ENCODE measurements at places on chromosomes 4 and X.

GRCh38 chrX:97692575-97692974, 808.9 kb downstream of the RPA4 start:
- DNase-seq: no peak

DNA sequence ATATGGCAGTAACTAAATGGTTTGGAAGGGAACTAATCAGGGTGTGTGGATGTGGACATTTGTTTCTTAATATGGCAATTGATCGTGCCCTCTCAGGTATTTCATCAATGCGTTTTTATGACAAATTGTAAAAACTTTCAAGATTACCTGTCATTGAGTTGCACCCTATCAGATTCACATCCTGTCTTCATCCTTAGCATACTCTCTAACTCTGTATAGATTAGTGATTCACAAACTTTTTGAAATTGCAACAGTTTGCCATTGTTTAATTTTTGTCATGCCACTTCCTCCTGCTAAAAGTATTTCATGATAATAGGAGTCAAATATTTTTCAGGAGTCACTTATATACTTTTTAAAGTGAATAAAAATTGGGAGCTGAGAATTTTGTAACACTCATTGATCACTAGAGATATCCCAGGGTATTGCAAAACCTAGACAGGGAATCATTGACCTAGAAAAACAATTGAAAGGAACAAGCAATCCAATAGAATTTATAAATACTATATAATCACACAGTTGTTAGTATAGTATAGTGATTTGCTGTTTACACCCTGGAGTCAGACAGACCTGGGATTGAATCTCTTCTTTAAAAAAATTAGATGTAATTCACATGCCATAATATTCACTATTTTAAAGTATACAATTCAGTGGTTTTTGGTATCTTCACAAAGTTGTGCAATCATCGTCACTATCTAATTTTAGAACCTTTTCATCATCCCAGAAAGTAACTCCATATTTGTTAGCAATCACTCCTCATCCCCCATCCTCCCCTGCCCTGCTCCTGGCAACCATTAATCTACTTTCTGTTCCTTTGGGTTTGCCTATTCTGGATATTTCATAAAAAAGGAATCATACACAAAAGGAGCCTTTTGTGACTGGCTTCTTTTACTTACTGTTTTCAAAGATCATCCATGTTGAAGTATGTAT, 8.9 kb downstream of the MID2 start:
- no peak for DNase-seq

DNA sequence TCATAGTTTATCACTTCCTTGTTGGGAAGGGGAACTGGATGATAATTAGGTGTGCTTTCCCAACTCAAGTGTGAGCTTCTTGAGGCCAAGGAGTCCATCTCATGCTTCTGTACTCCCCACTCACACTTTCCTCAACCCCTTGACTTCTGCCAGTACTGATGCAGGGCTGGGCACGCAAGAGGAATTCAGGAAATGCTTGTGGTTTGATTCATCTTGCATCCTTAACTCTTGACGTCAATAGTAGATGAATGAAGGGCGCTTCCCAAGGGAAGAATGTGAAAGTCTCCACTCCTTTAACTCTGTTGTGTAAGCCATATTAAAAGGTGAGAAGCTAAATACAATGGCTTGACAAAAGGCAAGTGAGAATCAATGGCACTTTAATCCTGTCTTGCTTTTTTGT, 101.8 kb downstream of the AGTR2 start:
- peak; percentile 58 for DNase-seq

DNA sequence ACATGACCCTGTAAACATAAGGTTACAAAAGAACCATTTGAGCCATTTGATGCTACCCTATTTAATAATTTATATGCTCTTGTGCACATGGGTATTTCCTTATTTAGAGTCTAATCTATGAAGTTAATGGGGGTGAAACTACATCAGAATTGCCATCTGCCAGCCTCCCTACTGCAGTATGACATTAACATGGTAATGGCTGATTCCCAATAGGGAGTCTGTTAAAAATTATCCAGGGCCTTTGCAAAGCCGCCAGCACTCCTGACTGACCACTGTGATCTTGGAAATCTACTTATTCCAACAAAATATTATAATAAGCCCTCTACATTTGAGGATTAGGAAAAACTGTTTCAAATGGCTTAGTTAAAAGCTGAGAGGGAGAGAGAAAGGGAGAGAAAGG, 153.7 kb downstream of the CLCN4 start:
- no peak for DNase-seq

- DNase-seq: no peak
These were observed 1.0 kb downstream of the PGRMC2 start for GRCh38 chr4:128286474-128287058.

DNA sequence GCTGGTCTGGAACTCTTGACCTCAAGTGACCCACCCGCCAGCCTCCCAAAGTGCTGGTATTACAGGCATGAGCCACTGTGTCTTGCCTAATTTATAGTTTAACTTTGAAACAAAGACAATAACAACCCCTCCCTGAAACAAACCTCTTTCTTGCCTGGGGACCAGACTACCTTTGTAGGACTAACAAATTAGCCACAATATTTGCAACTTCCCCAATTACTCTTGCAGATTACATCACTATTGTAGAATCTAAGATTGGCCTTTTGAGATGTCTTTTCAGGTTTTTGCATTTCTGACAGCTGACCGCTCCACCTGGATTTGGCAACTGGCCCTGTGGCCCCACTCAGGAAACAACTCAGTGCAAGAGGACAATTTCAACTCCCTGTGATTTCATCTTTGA, 84.8 kb downstream of the AKAP4 start:
- DNase-seq: no peak

- peak; percentile 84 for DNase-seq
These were observed at the start of gene HAUS7 for GRCh38 chrX:153470411-153471363. TSS of gene HAUS7 (minus strand) at chrX:153470576. CDS start at chrX:153470557, 19 bp downstream.

DNA sequence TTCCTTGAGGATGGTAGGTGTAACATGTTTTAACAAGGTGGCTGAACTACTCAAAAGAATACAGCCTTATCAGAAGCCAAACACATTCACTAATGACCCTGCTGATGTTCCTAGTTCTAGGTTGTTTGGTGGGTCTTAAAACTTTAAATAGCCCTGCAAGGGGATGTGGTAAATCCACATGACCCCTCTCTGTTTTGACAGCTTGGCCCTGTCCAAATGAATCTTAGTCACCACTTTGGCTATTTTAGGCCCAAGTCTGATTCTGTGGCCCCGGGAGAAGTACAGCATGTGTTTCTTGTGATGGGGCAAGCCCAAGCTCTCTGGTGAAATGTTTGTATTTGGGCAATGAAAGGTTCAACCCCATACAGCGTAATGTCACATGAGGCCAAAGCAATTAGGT, 54.5 kb upstream of the GPR34 start:
- no peak for DNase-seq

DNA sequence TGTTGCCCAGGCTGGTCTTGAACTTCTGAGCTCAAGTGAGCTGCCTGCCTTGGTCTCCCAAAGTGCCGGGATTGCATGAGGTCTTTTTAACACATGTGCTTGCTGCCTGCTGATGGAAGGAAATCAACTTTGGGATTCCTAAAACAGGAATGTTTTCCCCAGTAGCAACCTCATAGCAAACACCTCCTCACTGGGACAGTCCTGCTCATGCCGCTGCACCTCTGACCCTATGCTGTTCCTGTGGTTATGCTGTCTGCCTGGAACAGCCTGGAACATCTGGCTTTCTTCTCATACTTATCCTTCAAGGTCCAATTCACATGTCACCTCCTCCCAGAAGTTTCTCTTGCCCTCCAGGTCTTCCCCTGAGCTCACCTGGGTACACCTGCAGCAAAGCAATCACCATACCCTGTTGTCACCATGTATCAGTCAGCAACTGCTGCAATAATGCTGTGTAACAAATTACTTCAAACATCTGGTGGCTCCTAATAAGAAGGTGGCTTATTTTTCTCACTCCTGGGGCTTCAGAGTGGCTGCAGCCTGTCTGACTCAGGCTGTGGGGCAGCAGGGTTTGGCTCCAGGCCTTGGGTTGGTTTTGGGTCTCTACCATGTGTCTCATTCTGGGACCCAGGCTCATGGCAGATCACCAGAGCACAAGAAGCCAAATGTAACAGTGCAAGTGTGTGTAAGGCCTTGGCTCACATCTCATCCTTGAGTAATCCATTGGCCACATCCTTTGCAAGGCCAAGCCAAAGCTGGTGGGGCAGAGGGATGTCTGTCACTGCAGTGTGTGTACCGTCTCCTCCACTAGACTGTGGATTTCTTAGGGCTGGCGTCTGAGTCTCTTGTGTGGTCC, 59.4 kb upstream of the SORCS2 start:
- peak; percentile 94 for DNase-seq

GRCh38 chr4:165512424-165512823, 133.6 kb downstream of the CPE start:
- DNase-seq: no peak

DNA sequence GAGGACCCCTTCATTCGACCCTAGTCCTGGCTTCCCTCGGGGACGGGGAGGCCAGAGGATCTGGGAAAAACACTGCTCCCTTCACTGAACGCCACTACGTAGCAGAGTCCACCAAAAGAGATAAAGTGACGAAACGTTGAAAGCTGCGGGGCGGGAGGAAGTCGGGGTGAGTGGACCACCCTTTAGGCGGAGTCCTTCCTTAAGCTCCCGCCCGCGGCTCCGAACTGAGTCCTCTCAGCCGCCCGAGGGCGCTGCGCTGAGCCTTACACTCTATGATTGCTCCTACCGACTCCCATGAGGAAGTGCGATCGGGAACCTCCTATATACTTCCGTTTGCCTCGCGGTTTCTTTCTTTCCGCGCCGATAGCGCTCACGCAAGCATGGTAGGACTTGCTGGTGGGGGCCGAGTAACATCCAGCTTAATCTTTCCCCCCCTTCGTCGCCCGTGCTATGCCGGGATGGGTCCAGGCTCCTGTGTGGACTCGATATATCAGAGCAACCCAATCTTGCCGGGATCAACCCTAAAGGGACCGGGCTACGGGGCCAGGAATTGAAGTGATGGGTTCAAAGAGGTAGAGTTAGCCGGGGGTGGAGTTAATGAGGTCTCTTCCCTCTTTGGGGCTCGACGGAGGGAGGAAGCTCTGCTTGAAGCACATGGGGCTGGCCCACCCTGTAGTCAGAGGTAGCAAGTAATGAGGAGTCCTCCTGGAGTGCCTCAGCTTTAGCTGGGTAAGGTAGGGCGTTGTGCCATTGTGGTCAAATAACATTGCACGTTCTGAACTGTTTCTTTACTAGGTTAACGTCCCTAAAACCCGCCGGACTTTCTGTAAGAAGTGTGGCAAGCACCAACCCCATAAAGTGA, at the start of gene RPL36A:
TSS of gene RPL36A (plus strand) at position 348 of the 862 bp plus-strand sequence. CDS start at position 381, 33 bp downstream.
- DNase-seq: peak; percentile 85

DNA sequence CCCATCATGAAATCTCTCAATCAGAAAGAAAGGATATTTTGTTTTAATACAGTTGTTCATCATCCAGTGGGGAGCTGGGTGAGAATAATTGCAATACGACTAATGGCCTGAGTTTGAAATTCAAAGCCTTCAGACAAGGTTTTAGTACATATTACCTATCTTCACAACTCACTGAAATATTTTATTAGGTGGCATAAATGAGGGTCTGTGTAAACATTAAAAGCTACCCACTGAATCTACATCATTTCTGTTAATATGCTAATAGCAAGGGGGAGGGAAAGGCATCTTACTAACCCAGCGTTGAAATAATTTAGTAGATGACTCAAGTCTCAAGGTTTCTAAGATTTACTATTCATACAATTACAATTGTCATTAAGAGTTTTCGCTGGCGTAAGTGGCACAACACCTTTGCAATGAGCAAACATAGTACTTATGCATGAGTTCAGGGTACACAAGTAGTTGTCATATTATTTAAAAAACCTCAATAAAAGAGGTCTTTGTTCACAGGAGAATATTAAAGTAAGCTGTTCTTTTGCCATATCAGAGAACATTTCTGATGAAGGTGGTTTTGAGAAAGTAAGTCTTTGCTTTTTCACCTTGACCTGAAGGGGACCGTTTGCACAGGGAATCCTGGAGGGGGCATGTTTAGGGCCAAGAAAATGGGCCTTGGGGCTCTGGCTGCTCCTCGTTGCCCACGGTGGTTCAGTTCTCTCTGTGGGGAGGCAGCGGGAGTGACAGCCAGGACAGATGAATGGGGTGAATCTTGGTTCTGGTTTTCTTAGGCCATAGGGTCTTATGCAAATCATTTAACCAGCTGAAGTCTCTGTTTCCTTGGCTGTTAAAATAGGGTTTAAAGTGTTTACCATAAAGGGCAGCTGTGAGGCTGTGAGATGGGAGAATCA, 4.5 kb upstream of the RHOH start:
- DNase-seq: no peak

- DNase-seq: no peak
These were observed 433 bp upstream of the ADH6 start for GRCh38 chr4:99219479-99219878.

GRCh38 chrX:981791-982626, 230.4 kb downstream of the CRLF2 start:
- DNase-seq: no peak

DNA sequence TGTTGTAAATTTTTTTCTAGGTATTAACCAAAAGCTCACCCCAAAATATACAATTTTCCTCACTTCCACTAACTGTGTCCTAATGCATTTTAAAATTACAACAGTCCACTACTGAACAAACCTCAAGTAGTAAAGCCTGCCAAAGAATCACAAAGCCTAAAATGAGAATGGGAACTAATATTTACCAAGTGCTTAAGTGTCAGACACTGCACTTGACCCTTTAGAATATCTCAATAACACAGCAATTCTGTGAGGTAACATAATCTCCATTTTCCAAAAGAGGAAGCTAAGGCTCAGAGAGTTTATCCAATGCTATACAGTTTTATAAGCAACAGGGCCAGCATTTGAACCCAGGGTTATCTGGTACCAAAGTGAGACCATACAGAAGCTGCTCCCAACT, 4.9 kb downstream of the SLC9A7 start:
- no peak for DNase-seq

GRCh38 chr4:3786196-3786869, 20.1 kb downstream of the ADRA2C start:
- peak; percentile 82 for DNase-seq

- DNase-seq: no peak
These were observed 48.5 kb downstream of the AWAT2 start for GRCh38 chrX:70001269-70001668.

GRCh38 chr4:36392024-36392423, 110.6 kb downstream of the DTHD1 start:
- DNase-seq: no peak

- DNase-seq: no peak
These were observed 76.9 kb downstream of the CLCN4 start for GRCh38 chrX:10233696-10234095.

DNA sequence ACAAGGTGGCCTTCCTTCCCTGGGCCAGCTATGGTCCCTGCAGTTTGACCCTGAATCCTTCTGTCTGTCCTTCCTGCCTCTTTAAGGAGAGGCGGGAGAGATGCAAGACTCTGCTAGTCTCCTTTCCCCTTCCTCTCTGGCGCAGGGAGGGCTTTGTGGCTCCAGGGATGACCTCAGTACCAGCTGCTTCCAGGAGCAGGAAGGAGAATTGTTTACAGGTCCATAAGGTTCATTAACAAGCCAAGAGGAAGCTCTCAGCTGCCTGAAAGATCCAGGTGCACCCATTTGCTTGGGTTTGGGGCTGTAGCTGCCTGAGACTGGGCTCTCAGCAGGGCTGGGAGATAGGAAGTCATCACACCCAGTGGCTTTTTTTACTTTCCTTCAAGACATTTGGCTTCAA, 4.0 kb upstream of the FATE1 start:
- peak; percentile 57 for DNase-seq

- DNase-seq: no peak
These were observed 26.2 kb upstream of the GPR78 start for GRCh38 chr4:8553991-8554405.
